ENCODE measurements at places on chromosomes 12 and 14. TPM values are rescaled to one million over a fixed set of nuclear protein-coding genes. Genes with fewer than 3 reads are reported as not detected.

- no peak for DNase-seq
Observed at GRCh38 chr12:6171409-6172015, 28.7 kb upstream of the CD9 start.

- peak; percentile 87 for DNase-seq
Observed at GRCh38 chr12:49636979-49637755, 13.8 kb downstream of the PRPF40B start.

GRCh38 chr12:51174501-51174900 lies 1.6 kb upstream of the TFCP2 start:
- DNase-seq, result no peak

- no peak for DNase-seq
Observed at GRCh38 chr12:70652451-70652850, 15.2 kb upstream of the PTPRB start.

GRCh38 chr12:87848248-87848868 lies 180.8 kb downstream of the C12orf50 start:
- DNase-seq, result peak; percentile 31

DNA sequence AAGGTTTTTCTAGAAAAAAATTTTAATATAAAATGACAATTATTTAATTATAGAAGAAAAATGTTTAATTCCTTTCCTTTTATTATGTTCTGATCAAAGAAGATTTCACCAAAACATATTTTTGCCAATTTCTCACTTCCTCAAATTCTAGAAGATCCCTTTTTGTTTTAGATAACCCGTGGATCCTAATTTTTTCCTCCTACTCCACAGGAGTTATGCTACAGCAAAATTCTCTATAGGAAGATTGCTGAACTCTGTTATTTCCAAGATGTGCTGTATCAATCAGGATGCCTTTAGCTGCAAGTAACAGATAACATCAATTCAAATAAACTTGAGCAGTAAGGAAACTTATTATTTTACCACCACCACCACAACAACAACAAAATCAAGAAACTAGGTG lies 3.8 kb upstream of the SNX6 start:
- DNase-seq, result no peak

DNA sequence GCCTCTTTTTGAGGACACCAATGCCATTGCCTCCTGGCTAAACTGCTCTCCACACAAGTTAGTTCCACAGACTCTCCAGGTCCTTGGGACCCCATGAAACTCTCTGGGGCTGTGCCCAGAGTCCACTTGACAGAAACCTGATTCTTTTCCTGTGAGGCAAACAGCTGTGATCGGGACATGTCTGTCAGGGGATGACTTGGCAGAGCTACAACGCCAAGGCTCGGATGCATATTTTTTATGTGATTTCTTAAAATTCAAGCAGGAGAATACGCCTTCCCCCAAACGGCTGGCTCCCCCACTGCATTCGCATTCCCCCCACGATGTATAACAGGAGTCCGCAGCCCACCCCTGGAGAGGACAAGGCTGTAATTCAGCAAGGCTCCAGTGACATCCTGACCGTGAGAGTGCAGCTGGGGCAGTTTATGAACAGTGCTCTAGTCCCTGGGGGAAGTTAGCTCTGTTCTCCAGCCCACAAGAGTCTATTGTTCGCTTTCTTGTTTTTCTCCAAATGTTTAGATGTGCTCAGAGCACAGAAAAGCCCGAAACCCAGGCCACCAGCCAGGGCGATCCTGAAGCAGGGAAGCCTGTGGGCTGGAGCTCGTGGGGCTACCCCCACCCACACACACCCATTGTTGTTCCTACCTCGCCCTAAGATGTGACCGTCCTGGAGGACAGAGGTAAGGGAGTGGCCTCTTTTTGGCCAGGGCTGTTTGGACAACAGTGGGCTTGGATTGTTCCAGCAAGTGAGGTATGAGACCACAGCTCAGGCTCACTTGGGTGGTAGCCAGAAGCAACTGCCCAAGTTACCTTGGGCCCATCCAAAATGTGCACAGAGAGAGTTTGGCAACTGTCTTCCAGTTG lies 159.5 kb downstream of the ZFP36L1 start:
- DNase-seq, result no peak

GRCh38 chr12:7947011-7947410 lies 11.0 kb upstream of the SLC2A3 start:
- no peak for DNase-seq

KRT77 gene
- polyA plus RNA-seq, result not detected

DNA sequence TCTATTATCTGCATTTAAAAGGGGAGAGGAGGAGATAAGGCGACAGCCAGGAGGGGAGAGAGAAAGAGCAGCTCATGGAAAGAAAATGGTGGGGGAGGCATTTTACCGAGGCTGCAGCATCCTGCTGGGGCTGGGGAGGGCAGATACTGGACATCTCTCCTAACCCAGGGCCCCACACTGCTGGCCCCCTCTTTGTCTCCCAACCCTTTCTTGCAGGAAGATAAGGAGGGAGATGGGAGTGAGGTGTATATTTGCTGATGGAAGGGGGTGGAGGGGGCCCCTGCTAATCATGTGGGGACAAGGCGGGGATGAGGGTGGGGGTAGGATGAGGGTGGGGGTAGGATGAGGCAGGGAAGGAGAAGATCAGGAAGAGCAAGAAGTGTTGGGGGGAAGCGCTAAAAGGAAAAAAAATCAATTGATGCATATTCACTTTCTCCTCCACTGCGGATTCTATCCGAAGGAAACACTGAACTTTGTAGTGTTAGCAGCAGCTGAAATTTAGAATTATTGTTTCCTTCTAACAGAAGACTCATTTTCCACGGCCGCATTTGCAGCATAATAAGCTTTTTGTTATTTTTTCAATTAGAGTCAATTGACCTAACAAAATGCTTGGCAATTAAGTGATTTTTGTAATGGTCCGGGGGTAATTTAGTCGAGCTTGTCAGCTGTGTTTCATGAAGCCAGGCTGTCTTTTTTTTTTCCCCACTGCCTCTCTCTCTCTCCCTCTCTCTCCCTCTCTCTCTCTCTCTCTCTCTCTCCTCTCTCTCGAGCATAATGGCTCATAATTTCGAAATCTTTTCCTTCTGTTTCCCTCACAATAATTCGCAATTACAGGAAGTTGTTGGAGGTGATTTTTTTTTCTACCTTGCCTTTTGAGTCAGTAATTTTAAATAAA lies 1134.6 kb downstream of the BCL11B start:
- DNase-seq, result no peak

GRCh38 chr14:72000907-72001306 lies 68.7 kb downstream of the RGS6 start:
- no peak for DNase-seq

GRCh38 chr14:100709289-100710284 lies 17.1 kb upstream of the DLK1 start:
- DNase-seq, result no peak

DNA sequence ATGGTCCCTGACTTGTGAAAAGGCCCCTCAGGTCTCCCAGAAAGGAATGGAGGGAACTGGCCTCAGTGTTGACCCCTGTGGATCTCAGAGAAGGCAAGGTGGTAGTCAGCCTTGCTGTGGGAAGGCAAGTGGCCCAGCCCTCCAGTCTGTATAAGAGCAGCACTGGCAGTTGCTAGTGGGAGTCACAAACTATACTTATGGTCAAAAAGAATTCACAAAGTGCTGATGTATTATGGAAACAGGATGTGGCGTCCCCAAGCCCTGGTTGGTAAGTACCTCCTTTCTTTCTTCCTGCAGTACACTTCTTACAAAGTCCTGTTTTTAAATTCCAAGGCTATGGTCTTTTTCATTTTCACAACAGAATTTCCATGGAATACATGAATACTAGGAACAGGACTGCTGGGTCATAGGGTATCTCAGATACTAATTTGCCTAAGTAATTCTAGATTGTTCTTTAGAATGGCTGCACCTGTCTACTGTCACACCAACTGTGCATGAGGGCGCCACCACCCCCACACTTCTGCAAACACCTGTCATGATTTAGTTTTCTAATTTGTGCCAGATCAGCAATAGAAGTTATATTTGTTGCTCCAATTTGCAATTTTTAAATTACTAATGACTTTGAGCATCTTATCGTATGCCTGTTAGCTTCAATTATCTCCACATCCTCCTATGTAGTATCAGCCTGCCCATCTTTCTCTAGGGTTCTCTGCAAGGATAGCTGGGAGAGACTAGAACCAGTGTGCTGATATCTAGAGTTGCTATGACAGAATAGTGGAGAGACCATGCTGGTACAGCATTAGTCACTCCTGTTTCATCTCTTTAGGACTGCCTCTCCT lies 40.7 kb upstream of the TMEM263 start:
- DNase-seq, result no peak

- DNase-seq, result no peak
Observed at GRCh38 chr14:87690076-87690613, 302.8 kb downstream of the GALC start.

- no peak for DNase-seq
Observed at GRCh38 chr12:25322918-25323531, 72.3 kb upstream of the KRAS start.

LRFN5 gene
- polyA plus RNA-seq, result not detected

DNA sequence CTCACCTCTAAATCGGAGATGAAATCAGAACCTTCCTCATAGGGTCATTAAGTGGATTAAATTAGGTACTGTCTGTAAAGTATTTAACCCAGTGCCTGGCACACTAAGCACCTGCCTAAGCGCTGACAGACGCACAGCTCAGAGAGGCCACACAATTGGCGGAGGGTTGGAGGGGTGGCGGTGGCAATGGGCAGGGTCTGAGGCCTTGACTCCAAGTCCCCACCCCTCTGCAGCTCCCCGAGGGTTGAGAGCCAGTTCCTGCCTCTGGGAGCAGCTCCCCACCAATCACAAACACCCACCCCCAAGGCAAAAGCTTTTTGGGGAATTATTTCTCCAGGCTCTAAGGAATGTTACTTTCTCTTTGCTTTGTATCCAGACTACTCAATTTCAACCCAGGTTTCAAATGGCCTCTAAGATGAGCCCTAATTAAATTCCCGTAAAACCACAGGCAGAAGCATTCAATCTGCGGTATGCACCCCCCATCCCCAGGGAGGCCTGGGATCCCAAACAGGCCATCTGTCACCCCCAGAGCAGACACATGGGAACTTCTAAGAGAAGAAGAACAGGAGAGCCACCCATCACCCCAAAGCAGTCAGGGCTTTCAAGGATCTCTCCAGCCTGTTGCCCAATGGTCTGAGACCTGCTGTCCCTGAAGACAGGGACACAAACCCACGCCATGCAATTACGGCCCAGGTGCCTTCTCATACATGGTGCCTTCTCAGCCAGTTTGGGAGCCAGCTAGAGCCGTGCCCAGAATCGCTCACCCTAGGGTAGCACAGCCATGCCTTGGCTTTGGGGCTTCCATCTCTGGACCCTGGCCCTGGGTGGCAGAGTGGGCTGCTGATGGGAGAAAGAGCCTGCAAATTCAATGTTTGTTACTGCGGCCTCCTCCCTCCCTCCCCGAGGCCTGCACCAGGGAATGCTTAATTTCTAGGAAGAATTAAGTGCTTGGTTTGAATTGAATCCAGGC lies 66.1 kb downstream of the CHGA start:
- no peak for DNase-seq

GRCh38 chr12:47803191-47803875 lies 16.4 kb downstream of the HDAC7 start:
- DNase-seq, result no peak

All from SK-N-SH (cell line).